ENCODE measurements at places on chromosomes 4 and X.

GRCh38 chr4:8162625-8163024 is 4.0 kb upstream of the ABLIM2 start:
- no peak for DNase-seq

DNA sequence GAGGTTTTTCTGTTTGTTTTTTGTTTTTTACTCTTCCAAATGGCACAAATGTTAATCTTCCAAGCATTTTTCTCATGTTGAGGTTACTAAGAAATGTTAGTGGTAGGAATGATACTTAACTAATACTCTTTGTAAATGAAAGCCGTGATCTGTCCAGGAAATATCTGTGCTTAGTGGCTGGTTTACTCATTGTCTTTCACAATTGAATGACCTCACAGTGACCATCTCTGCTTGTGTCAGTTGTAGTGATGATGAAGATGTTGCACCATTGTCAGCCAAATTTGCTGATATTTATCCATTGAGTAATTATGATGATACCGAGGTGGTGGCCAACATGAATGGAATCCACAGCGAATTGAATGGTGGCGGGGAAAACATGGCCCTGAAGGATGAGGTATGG is 93.5 kb downstream of the TNIP2 start:
- DNase-seq, result no peak

- DNase-seq, result no peak
These were observed 107.8 kb downstream of the EFNB1 start for GRCh38 chrX:68936608-68937007.

GRCh38 chr4:189497996-189498395 is 442.7 kb upstream of the FRG1 start:
- DNase-seq, result no peak

GRCh38 chr4:7089213-7089986 is 21.5 kb upstream of the GRPEL1 start:
- DNase-seq, result no peak

DNA sequence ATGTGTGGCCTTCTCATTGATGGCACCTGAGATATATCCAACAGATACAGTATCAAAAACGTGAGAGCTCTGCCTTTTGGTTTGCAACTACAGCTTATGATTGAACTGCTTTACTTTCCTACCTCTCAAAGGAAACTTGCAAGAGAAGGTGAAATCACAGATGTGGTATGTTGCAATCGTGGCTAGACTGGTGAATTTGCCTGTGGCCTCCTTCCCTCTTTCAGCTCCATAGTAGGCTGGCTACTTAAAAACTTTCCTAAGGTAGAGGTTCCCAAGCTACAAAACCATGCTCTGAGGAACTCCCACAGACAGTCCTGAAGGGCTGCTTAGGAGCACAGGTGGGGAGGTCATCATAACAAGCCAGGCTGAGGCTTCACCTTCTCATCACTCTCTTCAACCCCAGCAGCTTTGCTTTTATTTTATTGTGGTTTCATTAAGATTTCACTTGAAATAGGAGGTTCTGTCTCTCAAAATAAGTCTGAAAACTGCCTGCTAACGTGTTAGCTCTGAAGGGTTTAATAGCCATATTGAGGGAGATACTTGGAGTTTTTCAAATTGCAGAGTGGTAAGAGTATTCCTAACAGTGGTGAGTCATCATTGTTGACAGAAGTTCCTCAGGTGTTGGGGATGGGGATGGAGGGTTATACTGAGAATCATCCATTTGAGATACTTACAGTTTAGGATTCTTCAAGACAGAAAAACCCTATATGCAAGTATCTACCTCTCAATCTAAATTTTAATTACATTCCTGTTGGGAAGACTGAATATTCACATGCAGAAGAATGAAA is 93.5 kb upstream of the UCP1 start:
- no peak for DNase-seq

DNA sequence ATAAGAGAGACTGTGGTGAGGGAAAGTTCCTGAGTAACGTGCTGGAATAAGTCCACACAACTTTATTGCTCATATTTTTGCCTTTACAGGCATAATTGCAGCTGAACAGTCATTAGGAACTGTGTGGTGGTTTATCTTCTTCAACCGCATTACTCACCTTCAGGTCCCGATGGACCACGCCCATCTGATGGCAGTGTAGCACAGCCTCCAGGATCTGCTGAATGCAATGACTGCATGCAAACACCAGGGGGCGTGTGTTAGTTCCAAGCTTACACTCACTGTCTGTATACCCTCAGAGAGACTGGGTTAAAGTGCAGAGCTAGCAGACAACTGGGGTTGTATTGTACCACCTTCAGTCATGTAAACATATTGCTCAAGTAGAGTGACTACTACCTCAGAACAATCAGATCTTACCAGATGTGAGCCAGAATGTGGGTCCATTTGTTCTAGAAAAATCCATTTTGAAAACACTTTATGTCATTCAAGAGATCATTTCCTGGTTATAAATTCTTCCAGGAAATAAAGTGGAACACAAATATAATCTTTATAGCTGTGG is 214.0 kb downstream of the CAMK2D start:
- peak; percentile 83 for DNase-seq

DNA sequence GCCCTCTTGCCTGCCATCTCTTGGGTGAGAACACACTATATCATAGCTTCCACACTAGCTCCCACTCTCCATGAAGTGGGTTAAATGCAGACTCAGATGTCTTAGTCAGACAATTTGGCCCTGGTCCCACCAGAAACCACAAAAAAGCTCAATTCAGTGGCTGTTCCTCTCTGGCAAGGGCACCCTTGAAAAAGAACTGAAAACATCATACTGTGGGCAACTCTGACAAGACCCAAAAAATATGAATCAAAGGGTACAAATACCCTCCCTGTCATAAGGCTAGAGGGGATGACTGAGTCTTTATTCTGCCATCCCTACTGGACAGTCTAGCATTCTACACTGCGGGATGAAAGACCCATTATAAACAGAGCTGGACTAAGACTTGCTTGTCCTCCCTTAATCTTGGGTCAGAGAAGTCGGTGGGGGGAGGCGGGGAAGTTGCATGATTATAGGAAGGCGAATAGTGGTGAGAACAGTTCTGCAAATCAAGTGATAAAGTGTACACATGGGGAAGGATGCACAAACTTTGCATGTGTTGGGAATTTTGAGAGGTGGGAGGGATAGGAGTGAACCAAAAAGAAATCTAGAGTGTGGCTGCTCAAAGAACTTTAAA is 172.1 kb downstream of the OPHN1 start:
- DNase-seq, result no peak

DNA sequence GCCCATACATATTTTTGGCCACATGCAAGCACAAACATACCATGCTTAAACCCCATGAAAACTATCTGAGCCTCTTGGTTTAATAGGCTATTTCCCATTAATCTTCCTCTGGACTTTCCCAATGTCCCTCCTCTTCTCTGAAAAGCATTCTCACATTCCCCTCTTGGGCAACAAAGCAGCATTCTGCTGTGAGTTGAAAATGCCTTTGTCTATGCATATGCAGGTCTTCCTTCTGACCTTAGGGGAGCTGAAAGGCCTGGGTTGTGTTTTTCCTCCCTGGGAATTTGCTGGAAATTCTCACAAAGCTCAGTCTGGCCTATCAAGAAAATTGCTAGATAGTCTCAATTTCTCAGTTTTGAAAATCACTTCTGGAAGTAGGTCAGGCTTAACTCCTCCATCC is 4.2 kb downstream of the VSIG4 start:
- no peak for DNase-seq

- no peak for DNase-seq
These were observed 25.6 kb downstream of the SPACA5B start for GRCh38 chrX:48156014-48156413.

DNA sequence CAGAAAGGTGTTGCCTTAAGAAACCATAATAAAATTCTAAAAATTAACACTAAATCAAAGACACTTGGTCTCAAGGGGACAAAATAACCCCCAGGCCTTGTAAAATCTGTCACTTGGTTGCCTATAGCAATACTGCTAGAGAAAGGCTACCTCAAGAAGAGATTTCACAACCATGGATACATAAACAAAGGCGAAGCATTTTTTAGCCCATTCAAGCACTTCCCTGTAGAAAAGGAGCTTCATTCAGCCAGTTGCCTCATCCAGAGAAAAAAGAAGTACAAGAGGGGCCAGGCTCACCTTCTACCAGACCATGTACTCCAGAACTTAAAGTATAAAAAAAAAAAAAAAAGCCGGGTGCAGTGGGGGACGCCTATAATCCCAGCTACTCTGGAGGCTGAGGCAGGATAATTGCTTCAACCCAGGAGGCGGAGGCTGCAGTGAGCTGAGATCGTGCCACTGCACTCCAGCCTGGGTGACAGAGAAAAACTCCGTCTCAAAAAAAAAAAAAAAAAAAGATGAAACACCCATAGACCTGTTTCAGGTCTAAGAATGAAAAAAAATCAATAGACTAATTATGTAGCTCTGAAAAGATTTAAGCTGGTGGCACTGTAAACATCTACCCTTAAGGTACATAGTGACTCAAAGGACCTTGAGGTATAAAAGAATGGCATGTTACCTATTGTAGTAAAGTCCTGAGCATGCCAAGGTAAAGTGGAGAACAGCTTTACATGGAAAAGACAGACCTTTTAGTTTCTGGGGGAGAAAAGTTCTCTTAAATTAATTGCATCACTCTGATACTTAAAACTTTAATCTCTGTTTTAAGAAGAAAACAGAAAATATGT is 18.0 kb downstream of the RUFY3 start:
- no peak for DNase-seq

- no peak for DNase-seq
These were observed 72.4 kb downstream of the PCDH7 start for GRCh38 chr4:30792601-30793000.

DNA sequence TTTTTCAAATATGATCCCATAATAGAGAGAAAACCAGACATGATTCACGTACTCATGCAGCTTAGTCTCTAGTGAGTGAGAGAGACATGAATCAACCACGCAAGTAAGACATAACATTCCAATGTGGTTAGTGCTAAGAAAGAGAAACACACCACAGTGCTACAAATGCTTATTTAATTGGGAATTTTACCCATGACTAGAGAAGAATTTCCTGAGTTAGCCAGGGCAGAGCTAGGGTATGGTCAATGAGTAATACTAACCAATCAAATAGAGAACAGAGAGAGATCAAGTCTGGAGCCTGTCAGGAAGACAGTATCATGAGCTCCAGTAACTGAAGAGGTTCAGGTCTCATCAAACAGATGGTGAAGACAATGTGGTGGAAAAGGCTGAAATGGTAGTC is 495.2 kb downstream of the PDGFC start:
- no peak for DNase-seq

DNA sequence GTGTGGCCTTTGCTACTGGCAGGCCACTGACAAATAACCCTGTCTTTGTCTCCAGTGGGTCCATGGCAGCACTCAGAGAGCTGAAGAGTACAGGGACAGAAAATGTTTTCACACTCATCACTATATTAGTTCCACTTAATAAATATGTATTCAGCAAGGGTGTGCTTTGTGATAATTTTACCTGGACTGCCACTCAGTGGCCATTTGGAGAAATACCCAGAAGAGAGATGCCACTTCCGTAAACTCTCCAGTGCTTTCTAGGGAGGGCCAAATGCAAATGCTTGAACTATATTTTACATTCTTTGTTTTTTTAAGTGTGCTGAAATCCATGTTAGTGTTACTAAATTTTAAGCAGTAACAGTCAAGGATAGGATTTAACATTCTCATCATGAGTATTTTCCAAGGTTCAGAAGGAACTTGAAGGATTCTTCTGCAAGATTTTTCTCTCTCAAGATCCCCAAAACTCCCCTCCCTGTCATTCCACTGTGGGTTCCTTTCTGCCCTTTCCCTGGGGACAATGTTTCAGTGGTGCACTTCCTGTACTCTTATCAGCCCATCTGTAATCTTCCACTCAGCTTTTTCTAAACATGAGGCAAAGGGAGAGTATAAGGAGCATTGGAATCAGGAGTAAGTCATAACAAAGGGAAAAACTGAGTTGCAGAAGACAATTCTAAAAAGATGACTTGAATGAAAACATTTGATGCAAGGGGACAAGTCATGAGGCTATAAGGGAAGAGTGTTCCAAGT is 46.0 kb downstream of the TFDP3 start:
- DNase-seq, result no peak

GRCh38 chrX:136936183-136936549 is 55.6 kb upstream of the RBMX start:
- DNase-seq, result no peak

DNA sequence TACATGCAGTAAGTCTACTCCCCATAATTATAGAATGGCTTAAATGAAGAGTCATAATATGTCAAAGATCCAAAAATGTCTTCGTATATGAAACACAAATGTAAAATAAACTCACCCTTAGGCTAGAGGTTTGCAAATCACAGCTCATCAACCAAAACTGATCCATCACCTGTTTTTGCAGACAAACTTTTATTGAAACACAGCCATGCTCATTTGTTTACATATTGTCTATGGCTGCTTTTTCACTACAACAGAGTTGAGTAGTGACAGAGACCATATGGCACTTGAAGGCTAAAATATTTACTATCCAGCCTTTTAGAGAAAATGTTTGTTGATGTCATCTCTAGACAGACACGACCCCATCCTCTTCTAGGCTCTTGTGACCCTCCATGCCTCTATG is 64.5 kb upstream of the GEMIN8 start:
- DNase-seq, result no peak

DNA sequence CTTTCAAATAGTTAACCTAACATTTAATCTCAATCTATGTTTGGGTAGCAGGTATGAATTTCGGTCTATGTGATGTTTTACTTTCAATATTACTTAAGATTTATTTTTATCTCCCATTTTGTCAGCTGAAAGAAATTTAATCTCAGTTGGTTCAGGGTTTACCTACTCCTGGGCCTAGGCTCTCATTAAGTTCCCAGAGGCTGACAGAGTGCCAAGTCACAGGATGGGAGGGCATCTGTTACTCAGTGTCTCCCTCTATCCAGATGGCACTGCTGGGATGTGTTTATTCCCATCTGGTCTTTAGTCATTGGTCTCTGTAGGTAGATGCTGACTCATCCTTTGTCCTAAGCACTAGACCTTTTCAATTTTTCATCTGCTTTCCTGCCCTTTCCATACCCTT is 129.4 kb upstream of the ARSJ start:
- DNase-seq, result no peak

- no peak for DNase-seq
These were observed 19.5 kb upstream of the SYTL5 start for GRCh38 chrX:37986893-37987292.

DNA sequence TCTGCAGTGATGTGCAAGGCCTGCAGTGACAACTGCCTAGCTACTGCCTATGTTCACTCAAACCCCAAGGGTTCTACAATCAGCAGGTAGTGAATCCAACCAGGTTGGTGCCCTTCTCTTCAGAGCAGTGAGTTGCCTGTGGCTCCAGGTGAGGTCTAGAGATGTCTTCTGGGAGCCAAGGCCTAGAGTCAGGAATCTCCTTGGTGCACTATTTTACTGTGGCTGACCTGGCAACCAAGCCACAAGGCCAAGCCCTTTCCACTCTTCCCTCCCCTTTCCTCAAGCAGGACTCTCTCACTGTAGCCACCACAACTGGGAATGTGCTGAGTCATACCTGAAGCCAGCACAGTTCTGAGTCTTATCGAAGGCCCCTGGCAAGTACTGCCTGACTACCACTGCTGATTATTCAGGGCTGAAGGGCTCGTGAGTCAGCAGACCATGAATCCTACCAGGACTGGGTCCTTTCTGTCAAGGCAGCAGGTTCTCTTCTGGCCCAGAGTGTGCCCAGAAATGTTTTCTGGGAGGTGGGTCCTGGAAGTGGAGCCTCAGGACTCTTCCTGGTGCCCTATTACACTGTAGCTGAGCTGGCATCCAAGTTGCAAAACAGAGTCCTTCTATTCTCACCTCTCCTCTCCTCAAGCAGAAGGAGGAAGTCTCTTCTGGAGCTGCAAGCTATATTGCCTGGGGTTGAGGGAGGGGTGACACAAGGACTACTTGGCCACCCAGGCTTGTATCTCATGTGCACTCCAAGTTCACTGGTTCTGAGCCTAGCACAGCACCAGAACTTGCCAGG is 111.6 kb downstream of the BTC start:
- no peak for DNase-seq

- DNase-seq, result no peak
These were observed 88.9 kb upstream of the FAT4 start for GRCh38 chr4:125225806-125226205.
